Stimulated activated CD8-positive, alpha-beta memory T cell treated with anti-CD3 and anti-CD28 coated beads, Interleukin-4, amount 100 ng/mL, for 4 hours (primary cell): ENCODE measurements at places on chromosomes 6 and 20.

DNA sequence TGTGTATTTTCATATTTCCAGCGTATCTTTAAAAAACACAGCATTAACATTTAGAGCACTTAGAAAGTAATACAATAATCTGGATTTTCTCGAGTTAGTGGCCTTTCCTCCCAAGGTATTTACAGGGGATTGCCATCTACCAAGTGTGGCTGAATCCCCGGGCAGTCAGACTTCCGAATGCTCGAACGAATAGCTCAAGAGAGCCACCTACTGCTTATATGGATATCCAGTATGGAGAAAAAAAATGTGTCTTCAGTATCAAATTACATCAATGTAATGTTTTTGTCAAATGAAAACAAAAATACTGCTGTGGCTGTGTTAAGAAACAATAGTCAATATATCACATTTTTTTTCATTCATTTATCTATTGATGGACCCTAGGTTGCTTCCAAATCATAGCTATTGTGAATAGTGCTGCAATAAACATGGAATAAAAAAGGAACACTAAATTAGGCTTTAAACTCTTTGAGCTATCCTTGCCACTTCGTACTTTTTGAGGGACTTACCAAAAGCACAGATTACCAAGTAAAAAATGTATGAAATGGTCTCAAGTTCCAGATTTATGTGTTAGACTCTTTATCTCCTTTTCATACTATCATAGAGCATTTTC is 654.5 kb upstream of the PTCHD4 start:
- DNase-seq = no peak

- no peak for DNase-seq
Observed at GRCh38 chr20:62885046-62885895, 23.6 kb upstream of the TCFL5 start.

DNA sequence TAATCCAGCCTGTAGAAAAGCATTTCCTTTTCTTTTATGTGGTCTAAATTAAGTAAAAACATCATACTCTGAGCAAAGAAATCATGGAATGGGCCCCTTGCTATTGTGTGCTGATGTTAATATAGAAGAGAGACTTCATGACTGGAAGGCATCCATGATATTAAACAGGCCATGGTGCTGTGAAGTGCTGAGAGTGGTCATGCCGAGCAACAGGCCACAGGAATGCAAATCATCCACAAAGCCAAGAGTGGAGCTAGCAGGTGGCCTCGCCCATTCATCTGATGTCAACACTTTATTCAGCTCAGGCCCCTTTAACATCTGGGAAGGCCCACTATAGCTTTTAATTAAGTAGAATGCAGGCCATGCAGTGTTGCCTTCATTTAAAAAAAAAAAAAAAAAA is 115.2 kb upstream of the HMGCLL1 start:
- no peak for DNase-seq

DNA sequence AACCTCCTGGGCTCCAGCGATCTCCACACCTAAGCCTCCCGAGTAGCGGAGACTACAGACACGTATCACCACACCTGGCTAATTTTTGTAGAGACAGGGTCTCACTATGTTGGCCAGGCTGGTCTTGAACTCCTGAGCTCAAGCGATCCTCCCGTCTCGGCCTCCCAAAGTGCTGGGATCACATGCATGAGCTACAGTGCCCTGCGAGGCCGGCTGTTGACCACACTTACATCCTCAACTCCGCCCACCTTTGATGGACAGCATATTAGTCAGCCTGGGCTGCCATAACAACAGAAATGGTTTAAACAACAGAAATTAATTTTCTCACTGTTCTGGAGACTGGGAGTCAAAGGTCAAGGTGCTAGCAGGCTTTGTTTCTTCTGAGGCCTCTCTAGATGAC is 107.7 kb downstream of the JPH2 start:
- DNase-seq = no peak

- no peak for DNase-seq
Observed at GRCh38 chr6:22448291-22448711, 121.1 kb upstream of the HDGFL1 start.

DNA sequence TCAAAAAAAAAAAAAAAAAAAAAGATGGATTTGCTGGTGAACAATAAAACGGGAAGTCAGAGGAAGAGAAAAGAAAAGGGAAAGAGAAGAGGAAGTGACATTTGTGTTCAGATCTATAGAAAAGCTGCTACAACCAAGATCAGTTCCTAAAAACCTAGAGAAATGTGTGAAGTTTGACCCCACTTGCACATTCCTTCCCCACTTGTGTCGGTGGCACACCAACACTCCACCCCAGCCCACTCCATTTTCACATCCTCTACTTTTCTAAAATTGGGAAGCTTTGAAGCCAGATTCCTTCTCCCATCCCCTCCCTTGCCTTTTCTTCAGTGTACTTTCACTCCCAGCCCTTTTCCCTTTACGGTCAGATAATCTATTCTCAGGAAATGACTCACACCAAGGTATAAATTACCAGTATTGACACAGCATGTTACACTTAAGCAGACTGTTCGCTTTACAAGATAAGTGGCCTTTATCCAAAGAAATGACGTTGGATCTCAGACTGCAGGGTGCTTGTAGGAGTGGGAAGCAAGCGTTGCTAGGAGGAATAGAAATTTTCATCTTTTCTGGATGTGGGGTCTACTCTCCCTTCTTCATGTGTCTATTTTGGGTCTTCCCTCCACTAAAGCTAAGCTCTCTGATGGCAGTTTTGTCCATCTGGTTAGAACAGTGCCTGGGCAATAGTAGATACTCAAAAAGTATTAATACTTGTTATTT is 92.5 kb upstream of the ADGRF1 start:
- no peak for DNase-seq

DNA sequence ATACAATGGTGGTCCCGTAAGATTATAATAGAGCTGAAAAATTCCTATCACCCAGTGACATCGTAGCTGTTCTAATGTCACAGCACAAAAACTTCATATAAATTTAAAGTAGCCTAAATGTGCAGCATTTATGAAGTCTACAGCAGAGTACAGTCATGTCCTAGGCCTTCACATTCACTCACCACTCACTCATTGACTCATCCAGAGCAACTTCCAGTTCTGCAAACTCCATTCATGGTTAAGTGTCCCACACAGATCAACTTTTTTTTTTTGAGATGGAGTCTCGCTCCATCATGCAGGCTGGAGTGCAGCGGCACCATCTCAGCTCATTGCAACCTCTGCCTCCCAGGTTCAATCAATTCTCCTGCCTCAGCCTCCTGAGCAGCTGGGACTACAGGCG is 20.9 kb upstream of the KCNG1 start:
- DNase-seq = no peak

GRCh38 chr6:36197739-36198221 is 1.2 kb downstream of the BRPF3 start:
- DNase-seq = no peak

DNA sequence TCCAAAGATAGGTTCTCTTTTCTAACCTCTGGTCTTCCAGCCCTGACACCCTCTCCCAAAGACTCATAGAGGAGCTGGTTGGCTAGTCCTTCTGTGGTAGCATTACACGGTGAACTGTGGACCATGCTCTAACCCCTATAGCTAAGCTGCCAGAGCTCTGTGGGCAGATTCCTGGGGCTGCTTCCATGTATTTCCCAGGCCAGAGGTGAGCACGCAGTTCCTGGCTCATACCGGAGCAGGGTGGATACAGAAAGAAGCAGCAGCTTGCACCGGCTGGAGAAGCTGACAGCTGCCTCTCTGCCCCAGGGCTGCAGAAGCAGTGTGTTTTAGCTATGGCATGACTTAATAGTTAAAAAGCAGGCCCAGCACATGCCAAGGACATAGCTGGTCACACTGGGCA is 84.1 kb upstream of the FOXP4 start:
- DNase-seq = no peak

DNA sequence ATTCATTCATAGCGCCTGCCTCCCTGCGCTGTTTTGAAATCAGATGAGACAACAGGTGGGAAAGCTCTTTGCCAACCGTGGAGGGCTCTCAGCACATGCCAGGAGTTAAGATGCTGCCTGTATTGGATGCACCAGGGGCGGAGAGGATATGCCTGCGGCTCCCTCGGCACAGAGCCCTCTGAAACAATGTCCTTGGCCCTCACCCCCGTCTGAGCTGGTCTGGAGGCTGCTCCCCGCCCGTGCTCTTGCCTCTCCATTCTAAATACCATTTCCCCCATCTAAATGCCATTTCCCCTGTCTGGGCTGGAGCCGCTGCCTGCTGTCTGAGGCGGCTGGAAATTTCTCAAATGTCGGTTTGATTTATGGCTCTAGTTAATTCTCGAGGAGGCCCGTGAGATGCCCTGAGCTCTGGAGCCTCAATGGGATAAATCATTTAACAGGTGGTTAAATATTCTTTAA is 50.8 kb upstream of the MLN start:
- no peak for DNase-seq

GRCh38 chr6:46023216-46023915 is 7.7 kb upstream of the CLIC5 start:
- DNase-seq = no peak

- no peak for DNase-seq
Observed at GRCh38 chr20:63351811-63352591, 9.1 kb downstream of the CHRNA4 start.

GRCh38 chr6:46926481-46926880 is 4.7 kb upstream of the ADGRF5 start:
- no peak for DNase-seq

DNA sequence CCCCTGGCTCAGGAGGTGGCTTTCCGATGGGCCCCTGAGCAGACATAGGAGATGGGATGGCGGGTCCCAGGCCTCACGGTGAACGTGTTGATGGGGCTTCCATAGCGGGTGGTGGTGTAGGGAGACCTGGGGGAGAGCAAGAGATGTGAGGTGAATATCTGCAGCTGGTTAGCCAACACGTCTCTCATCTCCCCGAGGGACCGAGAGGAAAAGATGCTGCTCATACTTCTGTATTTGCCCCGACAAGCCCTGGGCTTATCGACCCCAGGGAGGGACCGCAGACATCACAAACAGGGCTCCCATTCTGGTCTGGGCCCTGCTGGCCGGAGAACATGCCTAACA is 38.7 kb downstream of the C6orf132 start:
- DNase-seq = no peak

DNA sequence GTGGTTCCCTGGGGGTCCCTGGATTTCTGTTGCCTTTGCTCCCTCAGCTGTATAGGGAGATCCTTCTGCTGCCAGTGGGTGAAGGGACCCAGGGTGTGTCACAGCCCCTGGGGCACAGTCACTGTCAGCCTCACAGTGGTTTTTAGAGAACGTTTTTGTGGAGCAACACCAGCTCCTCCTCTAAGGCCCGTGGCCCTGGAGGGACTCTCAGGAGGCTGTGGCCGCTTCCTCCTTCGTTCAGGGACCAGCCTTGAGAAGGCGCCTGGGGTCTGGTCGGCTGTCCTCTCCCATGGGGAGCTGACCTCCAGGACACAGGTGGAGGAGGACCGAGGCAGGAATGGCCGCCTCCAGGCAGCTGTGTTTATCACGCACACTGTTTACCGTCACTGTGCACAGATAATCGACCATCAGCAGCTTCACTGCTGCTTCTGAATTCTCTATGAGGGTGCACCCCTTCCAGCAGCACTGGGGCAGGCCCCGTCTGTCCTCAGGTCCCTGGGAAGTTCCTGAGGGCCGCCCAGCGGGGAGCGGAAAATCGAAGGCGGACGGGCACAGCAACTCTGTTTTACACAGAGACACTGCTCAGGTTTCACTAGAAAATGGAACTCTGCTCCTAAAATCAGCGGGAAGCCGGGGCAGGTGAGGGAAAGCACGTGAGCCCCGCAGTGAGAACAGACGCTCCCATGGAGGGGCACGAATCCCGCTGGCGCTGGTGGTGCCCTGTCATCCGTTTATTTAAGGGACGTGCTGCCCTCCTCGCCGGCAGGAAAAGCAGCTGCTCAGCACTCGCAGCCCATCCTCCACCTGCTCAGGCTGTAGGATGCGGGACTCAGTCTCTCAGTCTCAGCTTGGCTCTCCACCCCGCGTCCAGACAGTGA is 10.4 kb upstream of the FRMD1 start:
- no peak for DNase-seq
